ENCODE measurements at places on chromosomes 11 and 22.

- DNase-seq = no peak
These were observed 218.7 kb upstream of the BLID start for GRCh38 chr11:122334546-122335339.

DNA sequence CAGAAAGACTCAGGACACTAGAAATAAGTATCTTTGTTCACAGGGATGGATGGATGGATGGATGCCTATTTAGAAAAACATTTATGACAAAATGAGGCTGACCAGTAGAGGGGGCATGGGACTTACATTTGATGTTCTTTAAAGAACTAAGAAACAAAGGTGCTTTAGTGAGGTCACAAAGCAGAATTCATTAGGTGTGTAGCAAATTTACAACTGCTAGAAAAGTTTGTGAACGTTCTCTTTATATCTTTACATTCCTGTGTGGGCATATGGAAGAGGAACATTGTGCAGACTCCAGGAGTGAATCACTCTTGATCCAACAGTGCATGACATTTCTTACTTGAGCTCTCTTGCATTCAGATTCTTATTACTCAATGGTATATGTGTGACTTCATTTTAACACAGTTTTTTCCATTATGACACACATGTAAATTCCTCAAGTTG is 15.8 kb upstream of the SIK2 start:
- no peak for DNase-seq

DNA sequence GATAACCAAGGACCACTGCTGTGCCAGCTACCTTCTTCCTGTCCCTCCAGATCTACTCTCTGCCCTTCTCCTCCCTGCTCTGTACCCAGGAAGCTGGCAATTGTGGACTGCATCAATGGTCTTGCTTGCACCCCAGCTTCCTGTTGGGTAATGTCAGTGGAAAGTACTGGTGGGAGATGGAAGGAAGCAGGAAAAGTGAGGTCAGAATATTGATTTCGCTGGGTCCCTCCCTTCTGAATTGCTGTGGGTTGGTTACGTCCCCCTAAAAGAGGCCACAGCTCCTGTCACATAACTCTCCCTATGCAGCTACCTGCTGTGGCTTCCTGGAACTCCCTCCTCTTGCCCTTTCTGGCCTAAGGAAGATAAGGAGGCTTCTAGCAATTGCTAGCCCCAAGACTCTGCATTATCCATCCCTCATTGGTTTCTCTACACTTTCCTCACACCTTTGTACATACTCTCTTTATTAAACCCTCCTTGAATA is 81.2 kb downstream of the RASSF10 start:
- no peak for DNase-seq

- DNase-seq = no peak
These were observed 114.4 kb downstream of the NCAM1 start for GRCh38 chr11:113075586-113076095.

GRCh38 chr22:27348634-27349033 is 452.9 kb downstream of the MN1 start:
- DNase-seq = no peak

Data from GM12892 (cell line).